ENCODE measurements at places on chromosomes 11 and 22. TPM values are rescaled to one million over a fixed set of nuclear protein-coding genes. Genes with fewer than 3 reads are reported as not detected.

The KDM4D gene
- polyA plus RNA-seq: 0.68 TPM

DNA sequence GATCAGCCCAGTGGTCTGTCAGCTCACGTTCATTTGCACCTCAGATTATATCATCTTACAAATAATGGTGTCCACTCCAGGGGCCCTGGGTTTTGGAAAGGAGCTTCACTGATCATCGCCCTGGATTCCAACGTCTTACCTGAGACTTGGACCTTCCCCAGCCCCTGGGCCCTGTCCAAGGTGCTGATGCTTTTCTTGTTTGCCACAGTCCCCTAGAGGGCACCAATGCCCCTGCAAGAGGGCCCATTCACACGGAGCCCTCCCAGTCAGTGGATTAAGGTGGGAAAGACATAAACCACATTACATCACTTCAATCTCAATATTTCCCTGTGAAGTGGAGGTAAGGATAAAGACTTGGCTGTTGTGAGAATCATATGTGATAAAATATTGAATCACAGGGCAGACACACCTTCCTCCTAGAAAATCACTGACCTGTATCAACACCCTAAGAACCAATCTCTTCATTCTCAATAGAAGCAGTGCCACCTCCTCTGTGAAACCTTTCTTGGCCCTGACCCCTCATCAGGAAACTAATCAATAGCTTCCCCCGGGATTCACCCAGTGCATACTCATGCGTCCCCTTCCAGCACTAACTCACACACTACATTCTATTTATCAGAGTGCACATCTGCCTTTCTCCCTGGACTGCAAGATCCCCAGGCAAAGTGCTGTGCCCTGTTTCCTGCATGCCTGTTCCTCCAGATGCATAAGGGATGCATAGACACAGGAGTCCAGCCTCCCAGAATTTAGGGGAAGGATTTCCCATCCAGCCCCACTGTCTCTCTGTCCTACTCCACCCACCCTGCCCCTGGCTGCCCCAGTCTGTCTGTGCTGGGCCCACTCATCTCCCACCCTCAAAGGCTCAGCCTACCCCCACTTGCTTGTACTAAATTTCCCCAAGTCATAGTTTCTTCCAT lies 167.0 kb downstream of the BUD13 start:
- DNase-seq: no peak

The MN1 gene
- polyA plus RNA-seq: 2.7 TPM

GRCh38 chr22:43385770-43386641 lies 25.8 kb upstream of the MPPED1 start:
- peak; percentile 36 for DNase-seq

DNA sequence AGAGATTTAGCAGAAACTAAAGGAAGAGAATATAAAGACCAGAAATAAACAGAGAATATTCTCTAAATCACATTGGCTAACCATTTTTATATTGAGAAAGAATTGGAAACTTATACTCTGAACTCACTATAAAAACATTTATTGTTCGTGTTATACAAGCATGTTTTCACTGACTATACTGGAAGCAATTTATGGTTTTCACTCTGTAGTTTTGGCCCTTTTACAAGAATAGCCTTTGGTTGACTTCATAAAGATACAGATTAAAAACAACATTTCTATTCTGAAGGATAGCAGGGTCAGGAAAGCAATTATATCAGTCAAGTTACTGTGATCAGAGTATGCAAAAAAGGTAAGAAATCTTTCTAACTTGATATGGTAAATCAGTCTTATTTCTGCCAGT lies 965.7 kb upstream of the FAT3 start:
- DNase-seq: no peak

The DMC1 gene
- 0.29 TPM for polyA plus RNA-seq

- DNase-seq: no peak
Observed at GRCh38 chr11:118740892-118741291, 50.1 kb downstream of the DDX6 start.

- DNase-seq: no peak
Observed at GRCh38 chr11:108616549-108616948, 23.0 kb upstream of the EXPH5 start.

The SUSD2 gene
- polyA plus RNA-seq: 1.1 TPM

GRCh38 chr11:59818572-59818971 lies 8.0 kb upstream of the MRPL16 start:
- DNase-seq: no peak

GRCh38 chr11:61954851-61955421 lies 4.8 kb downstream of the BEST1 start:
- DNase-seq: no peak

DNA sequence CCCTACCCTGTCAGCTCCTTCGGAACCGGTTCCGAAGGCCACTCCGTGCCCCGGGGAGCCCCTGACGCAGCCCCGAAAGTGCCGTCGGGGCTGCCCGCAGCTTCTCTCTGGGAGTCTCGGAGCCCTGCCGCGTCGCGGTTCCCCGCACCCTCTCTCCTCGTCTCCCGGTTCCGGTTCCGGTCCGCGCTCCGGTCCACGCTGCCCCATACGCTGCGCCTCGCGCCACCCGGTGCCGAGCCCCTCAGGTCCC lies 618 bp downstream of the MTA2 start:
- no peak for DNase-seq

DNA sequence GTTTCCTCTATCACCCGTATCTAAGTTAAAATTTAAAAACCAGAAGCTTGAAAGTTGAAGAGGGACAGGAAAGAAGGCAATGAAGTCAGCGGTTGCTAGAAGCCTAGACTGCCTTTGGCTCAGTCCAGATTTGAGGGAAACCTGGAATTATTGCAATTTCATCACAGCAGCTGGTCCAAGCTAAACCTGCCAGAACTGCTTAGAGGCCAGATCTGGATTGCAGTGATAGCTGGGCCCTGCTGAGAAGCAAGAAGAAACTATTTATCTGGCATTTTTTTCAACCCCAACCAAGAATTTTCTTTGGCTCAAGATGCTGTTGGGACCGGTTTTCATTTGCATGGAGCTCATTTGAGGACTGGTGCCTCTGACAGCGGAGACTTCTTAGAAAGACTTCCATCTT lies 121.5 kb upstream of the TEAD1 start:
- DNase-seq: peak; percentile 75

- DNase-seq: no peak
Observed at GRCh38 chr11:35250621-35251020, 111.7 kb downstream of the CD44 start.

GRCh38 chr11:12213883-12214282 lies 103.5 kb downstream of the MICAL2 start:
- no peak for DNase-seq

The RBM7 gene
- 59.8 TPM for polyA plus RNA-seq

GRCh38 chr11:23509023-23509422 lies 648.7 kb upstream of the CCDC179 start:
- peak; percentile 41 for DNase-seq

The ARAP1 gene
- polyA plus RNA-seq: 52.4 TPM

- DNase-seq: no peak
Observed at GRCh38 chr22:26889802-26890201, 232.4 kb downstream of the MIAT start.

DNA sequence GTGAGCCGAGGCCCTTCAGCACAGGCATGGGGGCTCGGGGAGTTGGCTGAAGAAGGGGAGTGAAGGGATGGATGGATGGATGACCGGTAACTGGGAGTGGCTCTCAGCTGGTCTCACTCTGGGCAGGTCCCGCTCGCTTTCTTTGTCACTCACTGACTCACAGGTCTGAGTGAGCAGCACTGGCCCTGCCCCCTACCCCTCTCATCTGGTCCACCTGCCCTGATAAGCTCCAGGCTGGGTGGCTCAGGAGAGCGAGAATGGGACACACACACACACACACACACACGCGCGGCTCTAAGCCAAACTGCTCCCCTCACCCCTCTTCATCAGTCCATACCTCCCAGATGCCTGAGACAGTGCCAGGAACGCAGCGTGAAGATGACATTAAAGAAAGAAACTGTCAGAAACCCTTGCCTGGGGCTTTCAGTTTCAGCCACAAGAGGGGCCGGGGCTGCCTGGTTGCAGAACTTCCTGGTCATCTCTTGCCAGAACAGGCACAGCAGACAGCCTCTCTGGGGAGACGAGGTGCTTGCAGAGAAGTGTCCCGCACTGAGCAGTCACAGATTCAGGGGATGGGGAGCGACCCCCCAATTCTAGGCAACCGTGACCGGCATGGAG lies 16.5 kb upstream of the SHISAL1 start:
- DNase-seq: no peak

DNA sequence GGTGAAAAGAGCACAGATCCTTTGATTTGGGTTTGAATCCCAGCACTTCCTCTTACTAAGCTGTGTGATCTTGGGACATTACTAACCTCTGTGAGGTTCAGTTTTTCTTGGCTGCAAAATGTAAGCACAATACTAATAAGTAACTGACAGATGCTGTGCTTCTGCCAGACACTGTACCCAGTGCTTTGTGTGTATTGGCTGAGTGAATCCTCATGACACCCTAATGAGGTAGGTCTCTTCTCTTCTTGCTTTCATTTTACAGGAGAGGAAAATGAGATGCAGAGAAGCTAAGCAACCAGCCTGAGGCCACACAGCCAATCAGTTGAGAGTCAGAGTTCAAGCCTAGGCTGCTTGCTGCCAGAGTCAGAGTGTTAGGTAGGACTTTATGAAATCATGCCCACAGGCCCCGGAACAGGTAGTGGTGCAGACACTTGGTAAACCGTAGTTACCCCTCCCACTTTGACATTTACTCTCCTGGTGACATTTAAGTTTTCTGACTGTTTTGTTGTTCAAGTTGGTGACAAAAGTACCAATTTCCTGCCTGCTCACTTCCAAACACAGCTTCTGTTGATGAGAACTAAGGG lies 21.2 kb downstream of the PTPRJ start:
- peak; percentile 63 for DNase-seq

The CDCA5 gene
- 4.2 TPM for polyA plus RNA-seq

DNA sequence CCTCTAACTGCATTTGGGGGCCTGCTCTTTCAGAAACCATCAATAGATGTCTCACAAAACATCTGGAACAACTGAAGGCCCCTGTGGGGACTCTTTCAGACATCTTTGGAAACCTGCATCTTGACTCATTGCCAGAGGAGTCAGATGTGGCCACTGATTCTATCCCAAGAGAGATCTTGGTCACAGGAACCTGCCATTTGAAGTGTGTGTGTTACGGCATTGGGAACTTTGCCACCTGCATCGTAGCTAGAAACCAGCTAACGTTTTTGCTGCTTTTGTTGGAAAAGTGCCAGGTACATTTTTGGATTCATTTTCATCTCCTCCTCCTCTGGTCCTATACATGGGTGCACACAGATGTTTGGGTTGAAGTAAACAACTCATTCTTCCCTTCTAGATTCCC lies 4.3 kb downstream of the SRRD start:
- DNase-seq: no peak

The CTSW gene
- not detected for polyA plus RNA-seq

The SERHL2 gene
- polyA plus RNA-seq: 9.0 TPM

GRCh38 chr11:73907191-73907590 lies 30.4 kb downstream of the PAAF1 start:
- DNase-seq: no peak

DNA sequence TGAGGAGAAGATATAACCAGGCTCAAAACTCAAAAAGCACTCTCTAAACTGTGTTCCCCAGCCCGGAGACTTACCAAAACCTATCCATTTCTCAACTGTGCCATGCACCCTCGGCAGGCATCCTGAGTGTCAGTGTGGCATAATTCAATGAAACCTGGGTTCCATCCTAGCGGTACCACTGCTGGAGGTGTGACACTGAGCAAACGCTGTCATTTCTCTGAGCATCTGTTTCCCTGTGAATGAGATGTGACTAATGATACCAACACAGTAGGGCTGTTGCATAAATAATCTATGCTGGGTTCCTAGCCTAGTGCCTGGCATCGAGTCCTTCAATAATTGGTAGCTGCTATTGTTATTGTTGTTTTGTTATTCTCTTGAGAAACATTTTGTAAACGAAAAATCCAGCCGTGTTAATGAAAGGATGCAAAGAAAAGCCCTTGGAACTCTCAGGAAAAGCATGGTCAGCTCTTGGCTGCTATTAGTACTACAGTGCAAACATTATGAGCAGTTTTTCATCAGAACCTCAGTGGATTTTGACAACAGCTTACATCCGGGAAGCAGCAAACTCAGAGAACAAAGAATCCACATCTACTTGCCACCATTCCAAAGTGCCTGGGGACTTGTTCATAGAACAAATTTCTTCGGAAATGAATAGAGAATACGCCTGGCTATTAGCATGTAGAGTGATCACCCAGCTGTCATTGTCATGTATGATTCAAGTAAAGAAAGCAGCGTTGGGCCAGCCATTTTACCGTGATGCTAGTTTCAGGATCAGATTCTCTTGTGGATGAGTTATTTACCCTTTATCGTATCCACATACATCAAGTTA lies 53.7 kb downstream of the TECTA start:
- DNase-seq: no peak

DNA sequence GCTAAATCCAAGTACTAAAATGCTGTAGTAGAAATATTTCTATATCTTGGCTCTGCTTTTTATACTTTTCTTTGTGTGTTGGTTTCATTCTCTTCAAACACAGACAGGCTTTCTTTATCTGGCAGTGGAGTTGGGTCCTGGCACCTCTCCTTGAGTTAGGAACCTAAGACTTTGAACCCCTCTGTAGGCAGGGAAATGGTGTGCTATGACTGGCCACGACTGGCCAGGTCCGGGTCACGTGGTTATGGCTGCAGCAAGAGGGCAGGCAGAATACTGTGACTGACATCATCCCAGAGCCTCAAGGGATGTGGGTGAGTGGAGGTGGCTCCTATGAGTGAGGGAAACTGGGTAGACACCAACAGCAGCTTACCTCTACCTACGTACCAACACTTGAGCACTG lies 42.0 kb downstream of the APIP start:
- no peak for DNase-seq

GRCh38 chr11:72069200-72069599 lies 11.1 kb downstream of the NUMA1 start:
- no peak for DNase-seq

The GDPD4 gene
- polyA plus RNA-seq: not detected

The PTPRCAP gene
- 0.12 TPM for polyA plus RNA-seq

DNA sequence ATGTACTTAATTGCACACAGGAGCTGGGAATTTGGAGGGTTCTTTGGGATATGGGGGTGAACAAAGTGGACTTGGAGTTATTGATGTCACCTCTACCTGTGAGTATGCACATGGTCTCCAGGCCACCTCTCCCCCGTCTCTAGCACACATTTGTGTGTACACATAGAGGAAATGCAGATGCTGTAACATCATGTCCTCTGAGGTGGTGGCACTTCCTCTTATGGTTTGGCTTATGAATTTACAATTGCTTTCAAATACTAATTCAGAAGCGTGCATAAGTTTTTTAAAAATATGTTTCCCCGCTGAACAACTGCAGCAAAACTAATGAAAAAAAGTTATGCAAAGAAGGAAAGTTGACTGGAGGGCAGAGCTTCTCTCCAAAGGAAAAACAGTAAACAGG lies 152.0 kb upstream of the TENM4 start:
- no peak for DNase-seq
